ENCODE measurements at places on chromosomes 12 and 14.

DNA sequence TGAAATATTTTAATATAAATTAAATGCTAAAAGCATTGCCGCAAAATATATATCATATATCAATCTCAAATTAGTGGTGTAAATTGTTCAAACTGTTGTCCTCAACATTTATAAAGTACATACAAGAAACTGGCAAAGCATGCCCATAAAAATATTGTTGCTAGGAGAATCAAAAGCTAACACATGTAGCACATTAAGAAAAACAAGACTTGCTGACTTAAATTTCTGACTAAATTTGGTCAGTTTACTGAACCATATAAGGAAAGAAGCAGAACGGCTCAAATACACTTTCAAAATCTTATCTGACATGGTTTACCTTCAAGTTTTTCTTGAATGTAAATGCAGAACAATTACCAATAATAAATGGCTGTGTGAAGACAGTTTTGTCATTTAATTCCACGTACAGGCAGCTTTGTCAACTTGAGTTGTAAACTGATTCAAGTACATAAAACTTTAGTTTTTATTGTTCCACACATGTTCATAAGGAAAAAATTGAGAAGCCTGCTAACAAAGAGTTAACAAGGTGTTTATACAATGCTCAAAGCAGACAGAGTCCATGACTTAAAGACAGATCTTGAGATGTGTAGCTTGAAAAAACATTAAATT lies 50.4 kb downstream of the PPP1R12A start:
- DNase-seq: no peak

GRCh38 chr12:54042970-54043853 lies 10.4 kb downstream of the HOXC5 start:
- DNase-seq: no peak

- no peak for DNase-seq
These were observed 156.3 kb downstream of the PELI2 start for GRCh38 chr14:56274556-56274955.

GRCh38 chr14:67372833-67373232 lies 12.7 kb downstream of the EIF2S1 start:
- no peak for DNase-seq

- no peak for DNase-seq
These were observed 191.5 kb upstream of the PRKD1 start for GRCh38 chr14:30118992-30119640.

DNA sequence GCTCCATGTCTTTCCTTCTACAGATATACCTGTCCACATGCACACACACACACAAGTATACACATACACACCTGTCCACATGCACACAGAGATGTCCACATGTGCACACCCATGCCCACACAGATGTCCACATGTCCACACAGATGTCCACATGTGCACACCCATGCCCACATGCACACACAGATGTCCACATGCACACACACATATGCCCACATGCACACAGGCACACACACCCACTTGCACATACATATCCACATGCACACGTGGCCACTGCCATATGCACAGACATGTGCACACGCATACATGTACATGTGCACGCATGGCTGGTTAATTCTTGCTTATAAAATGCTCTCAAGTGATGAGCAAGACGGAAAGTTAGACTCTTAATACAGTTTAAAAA lies 32.2 kb downstream of the ELK3 start:
- no peak for DNase-seq

DNA sequence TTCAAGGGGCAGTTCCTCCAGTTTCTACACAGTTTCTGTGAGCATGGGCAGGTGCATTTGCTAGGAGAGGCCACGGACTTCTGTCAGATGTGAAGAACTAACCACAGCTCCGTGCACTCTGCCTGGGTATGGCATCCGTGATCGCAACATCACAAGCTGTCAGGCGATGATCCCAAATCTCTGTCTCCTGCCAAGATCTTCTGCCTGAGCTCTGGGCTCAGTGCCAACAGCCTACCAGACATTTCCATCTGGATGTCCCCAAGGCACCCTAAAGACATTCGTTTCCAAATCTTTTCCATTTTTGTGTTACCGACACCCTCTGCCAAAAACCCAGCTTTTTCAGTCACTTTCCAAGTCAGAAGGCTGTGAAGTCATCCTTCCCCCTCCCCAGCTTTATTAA lies 292.1 kb downstream of the GLT1D1 start:
- DNase-seq: no peak

DNA sequence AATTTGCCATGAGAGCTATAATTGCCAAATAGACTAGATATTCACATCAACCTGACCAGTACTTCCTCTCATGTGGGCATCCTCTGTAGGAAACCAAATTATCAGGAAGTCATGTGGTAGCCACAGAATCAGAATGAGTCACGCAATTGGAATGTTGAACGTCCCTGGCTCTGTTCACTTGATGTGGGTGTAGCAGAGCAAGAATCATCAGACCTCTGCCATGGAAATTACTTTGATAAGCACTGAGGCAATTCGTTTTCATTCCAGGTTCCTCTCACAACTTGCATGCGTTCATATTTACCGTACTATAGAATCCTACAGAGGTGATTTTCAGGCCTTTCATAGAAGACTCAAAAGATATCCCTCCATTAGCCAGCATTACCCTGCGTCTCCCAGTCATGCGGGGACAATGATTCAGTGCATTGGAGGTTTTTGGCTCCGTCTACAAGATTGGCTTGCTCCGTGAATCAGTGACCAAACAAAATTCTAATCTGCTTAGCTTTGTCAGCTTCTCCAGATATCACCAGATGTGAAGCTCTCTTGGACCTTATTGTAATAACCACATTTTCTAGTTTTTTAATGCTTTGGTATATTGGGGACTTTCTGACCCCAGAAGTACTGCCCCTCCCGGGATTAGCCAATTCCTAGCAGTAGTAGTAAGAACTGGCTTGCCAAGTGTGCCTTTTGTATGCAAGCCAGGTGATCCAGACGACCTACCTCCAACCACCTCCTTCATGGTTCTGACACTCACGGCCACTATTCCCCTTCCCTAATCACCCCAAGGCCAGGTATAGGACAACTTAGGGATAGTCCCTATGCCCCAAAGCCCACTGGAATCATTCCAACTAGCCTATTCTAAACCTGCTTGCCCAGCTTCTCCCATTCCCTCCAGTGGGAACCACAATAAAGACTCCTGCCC lies 133.4 kb downstream of the KICS2 start:
- peak; percentile 78 for DNase-seq

DNA sequence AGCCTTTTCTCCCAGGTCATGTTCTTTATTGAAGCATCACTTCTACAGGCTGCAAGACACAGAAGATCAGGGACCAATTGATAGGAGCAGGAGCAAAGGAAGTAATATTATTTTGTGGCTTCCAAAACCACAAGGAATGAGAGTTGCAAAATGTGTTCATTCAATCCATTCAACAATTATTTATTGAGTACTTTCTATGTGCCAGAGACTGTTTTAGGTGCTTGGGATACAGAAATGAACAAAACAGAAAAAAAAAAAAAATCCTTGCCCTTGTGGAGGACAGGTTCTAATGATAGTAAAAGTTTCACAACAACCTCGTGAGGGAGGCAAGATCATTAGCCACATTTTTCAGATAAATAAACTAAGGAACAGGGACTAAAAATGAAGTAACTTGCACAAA lies 20.1 kb upstream of the DACT1 start:
- no peak for DNase-seq

DNA sequence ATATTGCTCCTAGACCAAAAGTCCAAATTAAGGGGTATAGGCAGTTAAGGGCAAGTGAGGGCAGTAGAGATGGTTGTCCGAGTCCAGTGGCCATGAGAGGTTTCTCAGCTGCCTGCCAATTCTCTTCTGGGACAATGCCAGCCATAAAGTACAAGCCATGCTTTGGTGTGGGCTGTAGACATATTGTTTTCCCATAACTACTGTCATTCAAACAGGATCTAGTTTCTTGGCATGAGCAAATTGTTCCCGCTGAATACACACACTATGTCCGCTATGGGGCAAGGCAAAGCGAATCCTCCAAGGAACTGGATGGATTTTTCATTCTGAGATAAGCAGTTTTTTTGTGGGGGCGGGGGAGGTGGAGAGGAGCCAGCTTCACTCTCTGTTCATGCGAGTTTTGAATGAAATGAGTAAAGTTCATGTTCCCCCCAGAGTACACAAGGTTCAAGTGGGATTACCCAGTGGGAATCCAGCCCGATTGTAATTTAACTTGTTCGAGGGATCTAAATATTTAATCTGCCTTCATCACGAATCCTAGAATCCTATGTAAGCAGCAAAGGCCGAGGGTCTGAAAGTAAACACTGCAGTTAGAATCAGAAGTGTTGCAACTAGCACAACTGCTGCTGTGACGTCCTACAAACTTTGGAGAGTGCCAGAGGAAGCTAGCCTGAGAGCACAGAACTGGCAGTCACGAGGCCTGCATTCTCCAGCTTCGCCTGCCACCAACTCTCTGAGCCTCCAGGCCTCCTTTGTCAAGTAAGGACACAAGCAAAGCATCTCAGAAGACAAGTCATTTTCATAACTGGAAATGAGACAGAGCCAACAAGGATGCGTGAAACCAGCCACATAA lies 137.0 kb downstream of the CRADD start:
- DNase-seq: peak; percentile 16

DNA sequence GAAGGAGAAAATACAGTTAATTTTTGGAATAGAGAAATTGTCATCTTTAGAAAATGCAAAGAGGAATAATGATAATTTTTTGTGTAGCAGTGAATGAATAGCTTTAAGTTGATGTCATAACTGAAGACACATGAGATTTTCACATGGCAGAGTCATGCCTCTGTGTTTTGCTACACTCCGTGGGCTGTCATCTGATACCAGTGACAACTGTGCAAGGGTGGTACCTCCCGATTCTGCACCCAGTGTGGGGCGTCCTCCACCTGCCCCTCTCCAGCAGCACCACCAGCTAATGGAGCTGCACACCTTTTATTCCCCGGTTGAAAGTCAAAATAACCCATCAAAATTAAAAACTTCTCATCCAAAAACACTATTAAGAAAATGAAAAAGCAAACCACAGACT lies 47.2 kb downstream of the ANKRD9 start:
- no peak for DNase-seq
